ENCODE measurements at places on chromosomes 6 and 20.

- H3K36me3 ChIP-seq, result peaks cover 11% of the 10 kb centered on the region
- no peak overlapping the region for H3K27ac ChIP-seq
- no peak for DNase-seq
- H3K4me1 ChIP-seq, result peaks cover 6% of the 10 kb centered on the region
- no peaks in the 10 kb centered on the region for H3K27me3 ChIP-seq
- no peak overlapping the region for H3K4me3 ChIP-seq
Observed at GRCh38 chr20:25487306-25487705, 79.8 kb downstream of the GINS1 start.

- no peak overlapping the region for H3K4me3 ChIP-seq
- H3K27me3 ChIP-seq, result no peaks in the 10 kb centered on the region
- no peak overlapping the region for H3K27ac ChIP-seq
- H3K36me3 ChIP-seq, result peaks cover 2% of the 10 kb centered on the region
- DNase-seq, result no peak
- no peaks in the 10 kb centered on the region for H3K4me1 ChIP-seq
Observed at GRCh38 chr20:37941332-37941731, 38.4 kb downstream of the VSTM2L start.

GRCh38 chr6:77626426-77626825, 26.4 kb upstream of the MEI4 start:
- no peak for DNase-seq
- H3K4me3 ChIP-seq, result no peak overlapping the region
- H3K27me3 ChIP-seq, result peaks cover 3% of the 10 kb centered on the region
- H3K27ac ChIP-seq, result no peak overlapping the region

DNA sequence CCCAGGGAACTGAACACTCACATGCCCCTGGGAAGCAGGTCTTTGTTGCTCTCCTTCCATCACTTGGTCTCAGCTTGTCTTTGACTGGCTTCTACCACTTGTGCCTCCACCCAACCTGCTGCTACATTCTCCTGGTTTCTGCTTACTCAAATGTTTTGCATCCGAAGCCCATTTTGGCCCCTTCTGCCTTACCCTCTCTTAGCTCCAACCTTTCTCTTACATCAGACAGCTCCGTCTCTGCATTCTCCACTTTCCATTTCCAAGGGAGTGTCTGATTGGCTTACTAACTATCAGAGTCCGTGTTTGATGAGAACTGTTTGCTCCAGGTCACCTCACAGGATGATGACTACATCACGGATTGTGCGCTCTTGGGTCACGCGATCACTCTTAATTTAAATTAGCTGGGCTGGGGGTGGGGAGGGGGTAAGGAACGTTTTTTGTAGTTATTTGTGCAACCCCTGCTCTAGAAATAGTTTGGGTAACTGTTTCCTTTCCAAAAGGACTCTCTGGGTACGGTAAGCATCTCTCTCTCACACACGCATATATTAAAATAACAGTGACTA, 844 bp upstream of the ABRACL start:
- no peaks in the 10 kb centered on the region for H3K27me3 ChIP-seq
- H3K4me1 ChIP-seq, result peaks cover 11% of the 10 kb centered on the region
- no peak for DNase-seq
- no peaks in the 10 kb centered on the region for H3K36me3 ChIP-seq

GRCh38 chr6:156767603-156768467, 9.3 kb upstream of the ARID1B start:
- no peak overlapping the region for H3K4me3 ChIP-seq
- H3K27me3 ChIP-seq, result no peaks in the 10 kb centered on the region
- H3K27ac ChIP-seq, result no peak overlapping the region
- peaks cover 3% of the 10 kb centered on the region for H3K4me1 ChIP-seq

DNA sequence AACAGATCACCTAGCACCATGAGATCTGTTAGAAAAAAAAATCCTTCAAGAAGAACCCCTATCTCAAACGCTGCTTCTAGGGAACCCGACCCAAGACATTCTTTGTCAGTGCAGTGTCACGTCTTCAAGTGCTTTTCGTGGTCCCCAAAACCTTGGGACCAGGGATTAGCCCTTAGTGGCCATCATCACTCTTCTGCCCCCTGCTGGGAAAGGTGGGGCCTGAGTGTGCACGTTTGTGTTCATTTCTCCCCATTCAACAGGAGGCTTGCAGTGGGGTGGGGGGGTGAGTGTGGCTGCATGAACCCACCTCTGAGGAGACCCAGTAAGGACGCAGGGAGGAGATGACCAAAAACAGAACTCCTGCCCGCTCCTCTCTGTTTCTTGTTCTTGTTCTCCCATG, 218.2 kb upstream of the RNF24 start:
- DNase-seq, result no peak
- H3K4me3 ChIP-seq, result no peak overlapping the region
- no peak overlapping the region for H3K27ac ChIP-seq
- peaks cover 6% of the 10 kb centered on the region for H3K36me3 ChIP-seq

GRCh38 chr6:17910189-17910588, 77.2 kb downstream of the KIF13A start:
- peaks cover 41% of the 10 kb centered on the region for H3K4me1 ChIP-seq
- H3K27ac ChIP-seq, result no peak overlapping the region
- DNase-seq, result no peak
- H3K36me3 ChIP-seq, result no peaks in the 10 kb centered on the region
- no peaks in the 10 kb centered on the region for H3K27me3 ChIP-seq
- no peak overlapping the region for H3K4me3 ChIP-seq

DNA sequence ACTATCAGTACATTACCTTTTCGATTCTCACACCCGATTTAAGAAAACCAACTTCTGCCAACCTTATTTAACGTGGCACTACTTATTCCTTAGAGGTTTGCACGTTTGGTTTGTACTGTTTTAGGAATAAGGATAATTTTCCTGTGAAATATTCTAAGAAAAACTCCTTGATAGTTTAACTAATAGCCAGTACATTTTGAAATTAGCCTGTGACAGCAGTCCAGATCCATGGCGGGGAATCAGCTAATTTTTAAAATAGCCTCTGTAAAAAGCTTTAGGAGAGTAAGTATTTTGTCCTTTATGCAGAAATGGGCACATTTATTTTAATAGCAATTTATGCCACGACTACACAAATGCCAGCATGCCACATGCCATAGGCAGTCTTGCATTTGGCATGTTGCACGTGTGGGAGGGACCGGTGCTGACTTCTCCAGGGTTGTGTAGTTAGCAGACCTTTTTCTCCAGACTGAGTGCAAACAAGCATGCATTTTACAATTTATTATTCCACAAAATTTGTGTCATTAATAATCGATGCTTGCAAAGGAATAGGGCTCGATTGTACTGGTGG, 6.2 kb downstream of the FOXC1 start:
- no peak for DNase-seq
- H3K4me3 ChIP-seq, result peak overlapping the region; percentile 75

GRCh38 chr20:50993876-50994275, 29.0 kb downstream of the KCNG1 start:
- H3K36me3 ChIP-seq, result no peaks in the 10 kb centered on the region
- peaks cover 3% of the 10 kb centered on the region for H3K27me3 ChIP-seq
- H3K4me3 ChIP-seq, result no peak overlapping the region
- peaks cover 12% of the 10 kb centered on the region for H3K4me1 ChIP-seq

DNA sequence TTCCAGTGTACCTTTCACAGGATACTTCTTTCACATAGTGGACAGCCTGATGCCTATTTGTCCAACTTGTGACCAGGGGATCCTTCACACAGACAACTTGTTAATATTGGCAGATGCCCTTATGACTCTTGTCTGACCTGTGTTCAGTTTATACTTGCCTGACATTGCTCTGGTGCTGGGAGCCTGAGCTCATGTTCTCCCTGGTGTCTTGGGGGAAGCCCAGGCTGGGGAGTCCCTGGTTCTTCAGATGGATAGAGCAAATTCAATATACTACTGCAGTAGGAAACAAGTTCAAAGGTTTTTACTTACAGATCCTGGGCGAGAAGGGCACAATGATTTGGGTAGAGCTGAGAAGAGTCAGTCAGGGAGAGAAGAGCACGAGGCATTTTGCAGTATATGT, 76.1 kb downstream of the NKAIN2 start:
- H3K4me1 ChIP-seq, result no peaks in the 10 kb centered on the region
- no peaks in the 10 kb centered on the region for H3K36me3 ChIP-seq
- H3K27me3 ChIP-seq, result no peaks in the 10 kb centered on the region
- DNase-seq, result no peak
- H3K4me3 ChIP-seq, result no peak overlapping the region

GRCh38 chr20:44112889-44113617, 73.9 kb downstream of the JPH2 start:
- H3K4me1 ChIP-seq, result peaks cover 41% of the 10 kb centered on the region
- peak overlapping the region; percentile 12 for H3K27ac ChIP-seq
- peaks cover 36% of the 10 kb centered on the region for H3K36me3 ChIP-seq
- no peak overlapping the region for H3K4me3 ChIP-seq
- DNase-seq, result no peak
- H3K27me3 ChIP-seq, result no peaks in the 10 kb centered on the region

DNA sequence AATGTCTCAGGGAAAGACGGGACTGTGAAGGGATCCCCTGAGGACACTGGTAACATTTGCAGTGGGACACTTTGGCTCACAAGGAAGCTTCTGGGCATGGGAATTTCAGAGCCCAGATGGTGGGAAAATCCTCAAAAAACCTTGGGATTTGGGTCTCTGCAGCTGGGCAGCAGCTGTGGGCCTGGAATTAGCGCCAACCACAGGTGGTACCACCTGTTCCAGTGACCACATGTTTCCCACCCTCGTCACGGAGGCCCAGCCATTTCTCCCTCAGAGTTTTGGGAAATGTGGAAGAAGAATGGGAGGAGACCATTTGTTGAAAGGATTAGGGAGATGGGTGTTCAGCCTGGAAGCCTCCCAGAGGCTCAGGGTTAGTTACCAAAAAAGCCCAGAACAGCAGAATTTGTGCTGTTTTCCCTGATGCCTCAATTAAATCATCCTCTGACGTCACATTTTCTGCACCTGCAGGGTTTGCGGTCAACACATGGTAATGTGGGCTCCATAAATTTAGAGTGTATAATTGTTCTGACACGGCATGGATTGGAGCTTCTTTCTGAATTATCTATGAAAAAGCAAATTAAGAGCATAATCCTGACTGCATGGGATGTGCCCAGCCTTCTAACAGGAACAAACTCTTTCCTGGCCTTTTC, 34.4 kb downstream of the EDN3 start:
- no peak overlapping the region for H3K4me3 ChIP-seq
- no peaks in the 10 kb centered on the region for H3K36me3 ChIP-seq
- H3K27ac ChIP-seq, result no peak overlapping the region
- peaks cover 3% of the 10 kb centered on the region for H3K27me3 ChIP-seq
- no peaks in the 10 kb centered on the region for H3K4me1 ChIP-seq

DNA sequence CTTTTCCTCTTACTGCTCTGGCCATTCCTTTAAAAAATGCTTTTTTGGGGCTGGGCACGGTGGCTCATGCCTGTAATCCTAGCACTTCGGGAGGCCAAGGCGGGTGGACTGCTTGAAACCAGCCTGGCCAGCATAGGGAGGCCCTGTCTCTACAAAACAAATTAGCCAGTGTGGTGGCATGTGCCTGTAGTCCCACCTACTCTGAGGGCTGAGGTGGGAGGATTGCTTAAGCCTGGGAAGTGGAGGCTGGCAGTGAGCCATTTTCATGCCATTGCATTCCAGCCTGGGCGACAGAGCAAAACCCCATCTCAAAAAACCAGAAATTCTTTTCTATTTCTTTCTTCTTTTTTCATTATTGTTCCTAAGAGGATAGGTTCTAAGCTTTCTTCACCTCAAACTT, 36.9 kb upstream of the RNF144B start:
- no peaks in the 10 kb centered on the region for H3K36me3 ChIP-seq
- H3K4me3 ChIP-seq, result no peak overlapping the region
- peak overlapping the region; percentile 55 for H3K27ac ChIP-seq
- no peaks in the 10 kb centered on the region for H3K27me3 ChIP-seq

- no peak overlapping the region for H3K4me3 ChIP-seq
- H3K36me3 ChIP-seq, result no peaks in the 10 kb centered on the region
- no peaks in the 10 kb centered on the region for H3K4me1 ChIP-seq
- H3K27ac ChIP-seq, result no peak overlapping the region
- no peak for DNase-seq
- H3K27me3 ChIP-seq, result no peaks in the 10 kb centered on the region
Observed at GRCh38 chr6:156760377-156760776, 16.8 kb upstream of the ARID1B start.

GRCh38 chr6:167485186-167485978, 160.5 kb downstream of the TTLL2 start:
- H3K4me1 ChIP-seq, result peaks cover 3% of the 10 kb centered on the region
- peaks cover 28% of the 10 kb centered on the region for H3K27me3 ChIP-seq
- no peak overlapping the region for H3K27ac ChIP-seq
- H3K4me3 ChIP-seq, result no peak overlapping the region
- no peak for DNase-seq

DNA sequence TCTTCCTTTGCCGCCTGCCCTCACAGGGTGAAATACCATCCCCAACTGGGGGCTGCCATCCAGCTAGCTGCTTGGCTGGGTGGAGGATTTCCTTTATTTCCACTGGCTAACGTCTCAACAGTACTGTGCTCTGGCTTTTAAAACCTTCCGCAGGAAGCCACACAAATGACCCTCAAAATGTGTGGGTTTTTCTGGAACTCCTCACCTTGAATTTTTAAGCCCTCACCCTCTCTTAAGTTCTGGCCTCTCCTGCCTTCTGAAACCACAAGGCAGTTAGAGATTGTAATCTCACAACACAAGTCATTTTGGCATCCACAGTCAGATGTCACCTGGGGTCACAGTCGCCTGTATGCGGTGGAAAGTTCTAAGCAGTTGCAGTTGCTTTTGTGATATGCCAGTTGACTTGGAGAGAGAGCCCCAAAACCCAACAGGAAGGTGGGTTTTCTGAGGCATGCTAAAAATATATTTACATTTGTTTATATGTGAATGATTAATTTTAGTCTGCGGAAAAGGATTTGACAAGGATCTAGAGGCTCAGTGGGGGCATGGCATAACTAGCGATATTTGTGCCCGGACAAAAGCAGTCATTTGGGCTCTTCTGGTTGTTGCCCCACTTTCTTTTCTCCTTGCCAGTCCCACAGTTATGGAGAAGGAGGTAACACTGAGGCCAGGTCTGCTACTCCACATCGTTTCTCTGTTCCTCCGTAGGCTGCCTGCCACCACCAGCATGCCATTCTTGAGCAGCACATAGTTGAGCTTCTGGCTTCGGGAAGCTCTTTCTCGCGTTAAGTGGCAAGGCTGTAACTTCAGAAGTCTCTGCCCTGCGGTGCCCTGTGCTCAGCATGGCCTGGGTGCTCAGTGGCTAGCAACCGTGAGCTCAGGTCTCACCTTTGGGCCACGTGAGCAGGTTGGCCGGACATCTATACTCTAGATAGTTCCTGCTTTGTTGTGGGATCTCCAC, 335.3 kb downstream of the CD83 start:
- DNase-seq, result no peak
- no peak overlapping the region for H3K4me3 ChIP-seq
- H3K27me3 ChIP-seq, result no peaks in the 10 kb centered on the region
- H3K27ac ChIP-seq, result no peak overlapping the region
- peaks cover 3% of the 10 kb centered on the region for H3K36me3 ChIP-seq
